ENCODE measurements at places on chromosomes 1 and 21.

GRCh38 chr1:172351754-172352161, 68.7 kb upstream of the C1orf105 start:
- no peak for DNase-seq

GRCh38 chr1:234393190-234393589, 19.9 kb downstream of the COA6 start:
- no peak for DNase-seq

DNA sequence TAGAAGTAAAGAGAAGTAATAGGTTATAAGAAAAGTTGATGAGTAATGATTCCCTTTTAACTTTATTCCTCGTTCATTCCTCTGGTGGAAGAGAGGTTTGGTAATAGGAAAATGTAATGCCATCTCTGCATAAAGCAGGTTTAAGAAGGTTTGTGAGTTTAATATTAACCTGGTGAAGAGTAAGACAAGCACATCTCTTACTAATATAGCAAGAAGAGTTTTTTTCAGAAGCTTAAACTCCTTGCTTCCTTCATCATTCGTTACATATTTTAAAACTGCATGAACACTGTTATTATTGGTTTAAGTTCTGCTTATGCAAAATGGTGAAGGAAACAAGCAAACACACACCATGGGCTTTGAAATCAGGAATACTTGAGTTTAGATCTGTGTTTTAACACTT, 9.2 kb upstream of the PLA2G4A start:
- DNase-seq: no peak

DNA sequence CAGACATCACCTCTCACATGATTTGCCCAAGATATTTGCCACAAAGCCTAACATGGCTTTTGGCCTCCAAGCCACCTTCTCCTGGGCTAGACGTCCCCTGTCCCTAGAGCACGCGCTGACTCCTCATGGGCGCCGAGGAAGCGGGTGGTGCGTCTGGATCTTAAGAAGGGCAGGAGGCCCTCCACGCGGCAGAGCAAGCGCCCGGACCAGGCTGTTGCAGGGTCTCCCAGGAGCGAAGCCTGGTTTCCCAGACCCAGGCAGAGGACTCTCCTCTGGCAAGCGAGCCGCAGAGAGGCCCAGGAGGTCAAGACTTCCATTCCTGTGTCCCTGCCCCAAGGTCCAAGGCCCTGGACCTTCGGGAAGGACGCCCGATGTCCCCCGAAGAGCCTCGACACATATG, 101.7 kb upstream of the TTC34 start:
- no peak for DNase-seq

GRCh38 chr1:173581383-173582079, 21.3 kb downstream of the SLC9C2 start:
- DNase-seq: no peak

GRCh38 chr1:177960939-177961622, 8.8 kb downstream of the SEC16B start:
- DNase-seq: no peak

DNA sequence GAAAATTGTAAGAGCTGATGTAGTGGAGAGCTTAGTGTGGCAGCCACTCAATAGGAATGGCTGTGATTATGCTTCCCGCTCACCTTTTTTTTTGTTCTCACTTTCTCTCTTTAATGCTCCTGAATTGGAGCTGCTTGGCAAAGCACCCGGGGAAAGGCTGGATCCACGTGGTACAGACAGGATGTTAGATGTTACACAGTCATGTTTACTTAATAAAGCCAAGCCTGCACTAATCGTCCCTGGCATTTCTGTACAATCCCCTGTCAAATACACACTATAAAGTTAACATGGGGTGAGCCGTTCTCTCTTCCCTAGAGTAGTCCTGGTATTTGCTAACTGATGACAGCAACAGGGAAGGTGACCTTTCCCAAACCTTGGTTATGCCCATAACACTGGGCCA, 187.8 kb downstream of the ZSCAN20 start:
- no peak for DNase-seq

DNA sequence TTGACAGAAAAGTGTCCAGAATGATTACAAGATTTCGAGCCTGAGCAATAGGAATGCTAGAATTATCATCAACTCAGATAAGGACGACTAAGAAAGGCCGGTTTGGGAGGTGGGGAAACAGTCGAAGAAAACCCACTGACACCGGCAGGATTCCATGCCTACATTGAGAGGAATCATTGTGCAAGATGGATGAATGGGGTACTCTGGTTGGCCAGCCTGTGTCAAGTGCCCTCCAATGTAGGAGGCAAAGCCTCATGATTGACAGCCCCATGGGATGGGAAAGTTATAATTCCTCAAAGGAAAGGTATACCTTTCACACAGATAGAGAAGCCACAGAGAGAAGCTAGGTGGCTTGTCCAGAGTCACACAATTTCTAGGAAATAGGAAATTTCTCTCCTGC, 153.5 kb upstream of the CTTNBP2NL start:
- no peak for DNase-seq

GRCh38 chr1:41467673-41468072, 16.8 kb downstream of the EDN2 start:
- no peak for DNase-seq

DNA sequence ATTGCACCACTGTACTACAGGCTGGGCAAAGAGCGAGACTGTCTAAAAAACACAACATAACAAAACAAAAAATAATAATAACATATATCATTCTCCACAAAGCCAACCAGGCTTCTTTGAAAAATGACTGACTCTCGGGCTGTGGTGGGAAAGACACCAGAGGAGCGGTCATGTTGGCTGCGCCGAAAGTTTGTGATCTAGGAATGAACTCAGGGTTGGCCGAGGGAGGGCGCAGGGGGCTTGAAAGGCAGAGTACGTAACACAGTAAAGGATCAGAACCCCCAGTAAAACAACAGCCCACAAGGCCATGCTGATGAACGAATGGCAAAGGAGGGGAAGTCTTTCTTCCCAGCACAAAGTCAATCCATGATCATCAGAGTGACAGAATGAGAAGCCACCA, 4.7 kb downstream of the SLC35E2B start:
- no peak for DNase-seq

DNA sequence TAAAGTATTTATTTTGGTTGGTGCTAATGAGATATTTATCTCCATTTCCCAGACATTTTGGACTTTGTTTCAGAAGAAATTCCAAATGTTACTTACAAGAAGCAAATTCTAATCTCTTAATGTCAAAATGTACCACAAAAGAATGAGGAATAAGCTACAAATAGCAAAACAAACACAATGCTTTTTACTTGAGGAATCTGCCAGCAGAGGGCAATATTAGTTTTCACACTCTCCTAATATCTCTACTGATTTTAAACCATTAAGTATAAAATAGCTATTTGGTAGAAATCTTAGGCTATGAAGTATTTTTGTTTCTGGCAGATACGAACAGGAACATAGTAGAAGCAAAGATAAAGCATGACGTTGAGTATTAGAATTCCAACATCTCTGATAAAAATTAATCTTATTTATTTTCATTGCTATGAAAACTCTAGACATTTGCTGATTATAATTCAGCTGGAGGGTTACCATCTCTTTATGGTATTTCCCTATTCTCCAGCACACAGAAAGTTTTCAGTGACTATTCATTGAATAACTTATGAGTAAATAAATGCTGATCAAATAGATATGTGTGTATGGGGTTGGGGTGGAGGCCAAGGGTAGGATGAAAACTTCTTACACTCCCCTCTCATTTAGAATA, 13.4 kb upstream of the HMCN1 start:
- no peak for DNase-seq
